ENCODE measurements at places on chromosomes 2 and 18.
A peak's percentile ranks its signal among the peaks of the same experiment; 100 is the strongest.

GRCh38 chr2:217725409-217725808 lies 277.4 kb downstream of the TNS1 start:
- DNase-seq = no peak

DNA sequence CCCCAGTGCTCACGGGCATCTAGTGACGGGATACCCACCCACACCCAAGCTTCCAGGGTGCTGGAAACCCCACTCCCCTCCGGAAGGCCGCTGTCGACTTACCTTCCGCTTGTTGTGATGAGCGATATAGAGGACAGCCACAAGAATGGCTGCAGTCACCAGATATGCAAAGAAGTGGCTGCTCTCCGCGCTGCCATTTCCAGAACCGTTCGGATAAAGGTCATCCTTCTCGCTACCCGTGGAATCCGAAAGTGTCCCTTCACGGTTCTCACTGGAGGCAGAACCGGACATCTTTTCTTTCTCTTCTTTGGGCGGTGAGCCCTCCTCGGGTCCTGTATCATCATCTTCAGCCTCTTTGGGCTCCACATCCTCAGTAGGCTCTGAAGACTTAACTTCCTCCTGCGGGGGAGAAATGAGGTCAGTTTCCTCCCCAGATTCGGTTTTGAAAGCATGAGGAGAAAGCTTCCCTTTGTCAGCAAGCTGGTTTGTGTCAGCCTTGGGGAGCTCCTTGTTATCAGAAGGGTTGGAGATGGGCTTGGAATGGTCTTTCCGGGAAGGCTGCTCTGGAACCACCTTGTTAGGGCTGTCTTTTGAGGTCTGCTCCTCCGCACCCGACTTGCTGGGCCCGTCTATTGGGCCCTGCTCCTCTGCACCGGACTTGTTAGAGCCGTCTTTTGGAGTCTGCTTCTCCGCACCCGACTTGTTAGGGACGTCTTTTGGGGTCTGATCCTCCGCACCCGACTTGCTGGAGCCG lies 1.2 kb downstream of the TGOLN2 start:
- DNase-seq = peak; percentile 50

DNA sequence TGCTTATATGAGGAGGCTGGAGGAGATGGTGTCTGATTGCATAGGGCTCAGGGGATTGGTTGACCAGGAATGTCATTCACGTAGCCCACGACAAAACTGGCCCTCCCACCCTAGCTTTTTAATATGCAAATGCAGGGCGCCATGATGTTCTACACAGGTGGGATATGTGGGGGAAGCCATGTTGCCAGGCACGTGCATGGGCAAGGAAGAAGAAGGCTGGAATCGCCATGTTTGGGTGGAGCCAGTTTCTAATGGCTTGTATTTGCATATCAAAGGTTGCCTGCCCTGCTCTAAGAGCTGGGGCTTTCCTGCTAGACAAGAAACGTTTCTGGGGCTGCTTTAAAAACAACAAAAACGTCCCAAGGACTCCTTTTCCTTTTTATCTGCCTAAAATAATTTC lies 26.5 kb upstream of the LINC00305 start:
- DNase-seq = no peak

- DNase-seq = no peak
Measured at GRCh38 chr18:6284300-6284699, 130.4 kb downstream of the L3MBTL4 start.

GRCh38 chr2:15733867-15734673 lies 142.4 kb downstream of the DDX1 start:
- DNase-seq = no peak

GRCh38 chr18:35507192-35507591 lies 9.4 kb upstream of the INO80C start:
- DNase-seq = no peak

- no peak for DNase-seq
Measured at GRCh38 chr2:149038442-149039212, at the start of gene LYPD6B. LYPD6B (plus strand) TSS chr2:149038699; CDS start chr2:149130949, 92,250 bp downstream.

DNA sequence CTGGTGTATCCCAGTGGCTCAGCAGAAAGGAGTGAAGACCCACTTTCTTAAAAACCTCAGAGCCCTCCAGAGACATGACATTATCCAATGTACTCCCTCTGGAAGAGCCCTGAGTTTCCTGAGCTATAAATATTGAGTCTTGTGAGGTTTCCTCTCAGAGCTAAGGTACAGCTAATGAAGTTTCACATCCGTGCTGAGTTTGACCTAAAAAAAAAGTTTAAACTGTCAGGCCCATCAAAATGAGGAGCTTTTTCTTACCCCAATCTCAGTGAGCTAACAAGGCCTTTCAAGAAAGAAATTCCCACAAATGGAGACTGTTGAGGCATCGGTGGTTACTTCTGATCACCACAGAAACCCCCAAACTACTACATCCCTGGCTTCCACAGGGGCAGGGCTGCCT lies 65.4 kb upstream of the ST8SIA3 start:
- DNase-seq = no peak

GRCh38 chr18:77133835-77134496 lies 1.4 kb upstream of the MBP start:
- no peak for DNase-seq

DNA sequence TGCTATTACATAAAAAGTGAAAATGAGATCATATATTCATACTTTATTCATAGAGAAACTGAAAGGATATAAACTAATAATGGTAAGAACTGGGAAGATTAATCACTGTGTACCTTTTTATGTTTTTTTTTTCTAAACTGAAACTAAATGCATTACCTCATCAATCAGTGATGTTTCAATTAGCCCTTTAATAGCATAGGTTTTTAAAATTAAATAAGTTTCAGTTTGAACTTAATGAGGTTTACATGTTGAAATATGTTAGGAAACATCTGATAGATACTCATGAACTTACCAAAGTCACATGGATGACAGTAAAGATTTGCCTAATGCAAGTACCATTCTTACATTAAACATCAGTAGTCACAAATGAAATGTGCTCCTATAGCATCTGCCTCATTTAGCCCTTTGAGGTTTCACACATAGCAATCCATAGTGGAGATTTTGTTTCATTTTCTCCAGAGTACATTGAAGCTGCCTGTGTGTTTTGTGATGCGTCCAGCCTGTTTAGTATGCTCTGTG lies 8.9 kb downstream of the MAPRE2 start:
- DNase-seq = no peak

DNA sequence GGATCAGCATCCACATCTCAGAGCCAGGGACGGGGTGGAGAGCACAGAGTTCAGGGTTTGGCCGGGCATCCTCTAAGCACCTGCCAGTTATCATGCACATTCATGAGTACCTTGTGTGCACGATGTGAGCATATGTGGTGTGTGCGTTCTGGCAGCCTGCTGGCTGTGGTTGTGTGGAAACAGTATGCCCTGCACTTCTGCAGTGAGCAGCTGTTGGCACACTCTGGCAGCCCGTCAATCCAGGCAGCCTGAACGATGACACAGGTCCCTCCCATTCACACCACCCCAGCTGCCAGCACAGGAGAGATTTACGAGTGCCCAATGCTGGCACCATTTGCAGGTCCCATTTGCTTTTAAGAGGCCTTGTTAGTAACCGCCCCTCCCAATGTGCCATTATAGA lies 74.2 kb downstream of the CD8B2 start:
- no peak for DNase-seq

DNA sequence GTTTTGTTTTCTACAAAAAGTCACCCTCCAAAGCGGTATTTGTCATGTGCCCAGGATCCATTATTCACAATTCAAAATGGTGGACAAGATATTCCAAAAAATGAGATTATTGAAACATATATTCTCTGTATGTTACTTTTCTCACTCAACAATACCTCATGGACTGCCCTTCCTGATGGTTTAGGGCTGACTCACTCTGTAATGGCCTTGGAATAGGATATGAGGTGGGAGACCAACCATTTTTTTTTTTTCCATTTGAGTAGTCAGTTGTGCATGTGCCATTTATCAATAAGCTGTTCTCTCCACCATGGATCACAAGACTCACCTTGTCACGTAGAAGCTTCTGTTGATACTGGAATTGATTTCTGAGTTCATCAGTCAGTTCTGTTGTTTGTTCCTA lies 64.5 kb downstream of the LYPD6 start:
- DNase-seq = no peak

GRCh38 chr18:25516747-25517498 lies 165.0 kb upstream of the ZNF521 start:
- no peak for DNase-seq

Data from stimulated activated CD4-positive, alpha-beta T cell treated with anti-CD3 and anti-CD28 coated beads, Interleukin-2, amount 100 ng/mL, for 24 hours (primary cell).